M059J (cell line): ENCODE measurements at places on chromosomes 11 and 22. TPM values are rescaled to one million over a fixed set of nuclear protein-coding genes. Genes with fewer than 3 reads are reported as not detected.

Gene ETS1
- 57.7 and 67.7 TPM in 2 replicates for total RNA-seq

DNA sequence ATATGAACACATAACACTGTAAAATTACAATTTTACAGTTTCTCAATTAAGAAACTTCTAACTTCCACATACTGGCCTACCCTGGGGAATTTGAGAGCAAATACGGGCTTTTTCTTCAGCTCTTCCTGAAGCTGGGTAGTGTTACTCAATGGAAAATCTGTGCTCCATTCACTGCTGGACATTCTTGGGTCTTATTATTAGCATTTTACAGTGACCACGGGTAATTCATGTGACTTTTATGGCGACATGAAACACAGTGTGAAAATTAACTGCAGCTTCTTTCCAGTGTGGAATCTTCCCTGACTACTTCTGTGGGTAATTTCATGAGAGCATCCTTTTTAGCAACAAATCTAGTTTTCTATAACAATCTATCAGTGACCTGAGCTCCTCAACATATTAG lies 423.7 kb upstream of the ANO5 start:
- DNase-seq: no peak

GRCh38 chr11:95304777-95305176 lies 73.8 kb upstream of the SESN3 start:
- DNase-seq: no peak

- DNase-seq: no peak
Observed at GRCh38 chr11:119377961-119378667, 3.4 kb downstream of the USP2 start.

- no peak for DNase-seq
Observed at GRCh38 chr22:44660051-44660830, 41.8 kb upstream of the PRR5 start.

- DNase-seq: no peak
Observed at GRCh38 chr11:35683728-35684339, 21.3 kb downstream of the TRIM44 start.
